ENCODE measurements at places on chromosomes 4 and X. TPM values are rescaled to one million over a fixed set of nuclear protein-coding genes. Genes with fewer than 3 reads are reported as not detected.

- no peak overlapping the region for H3K4me3 ChIP-seq
- H3K36me3 ChIP-seq: no peaks in the 10 kb centered on the region
- no peak for DNase-seq
- H3K27me3 ChIP-seq: no peaks in the 10 kb centered on the region
- no peaks in the 10 kb centered on the region for H3K4me1 ChIP-seq
Observed at GRCh38 chr4:39729557-39729956, 31.6 kb downstream of the UBE2K start.

DNA sequence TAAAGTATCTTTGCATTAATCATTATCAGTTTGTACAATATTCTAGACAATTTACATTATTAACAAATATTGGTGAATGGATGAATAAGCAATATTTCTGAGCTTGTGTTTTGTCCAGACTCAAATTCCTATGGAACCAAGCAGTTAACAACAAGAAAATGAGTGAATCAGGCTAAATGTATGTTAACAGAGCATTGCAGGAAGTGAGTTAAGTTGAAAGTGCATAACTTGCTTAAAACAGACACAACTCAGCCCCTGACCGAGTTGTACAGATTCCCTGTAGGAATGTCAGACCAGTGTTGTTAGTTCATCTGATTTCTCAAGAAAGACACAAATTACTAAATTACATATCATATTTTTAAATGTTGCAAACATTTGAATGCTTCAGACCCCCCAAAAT is 23.7 kb upstream of the CSN1S1 start:
- no peak overlapping the region for H3K4me3 ChIP-seq
- H3K27me3 ChIP-seq: no peaks in the 10 kb centered on the region
- H3K36me3 ChIP-seq: no peaks in the 10 kb centered on the region

DNA sequence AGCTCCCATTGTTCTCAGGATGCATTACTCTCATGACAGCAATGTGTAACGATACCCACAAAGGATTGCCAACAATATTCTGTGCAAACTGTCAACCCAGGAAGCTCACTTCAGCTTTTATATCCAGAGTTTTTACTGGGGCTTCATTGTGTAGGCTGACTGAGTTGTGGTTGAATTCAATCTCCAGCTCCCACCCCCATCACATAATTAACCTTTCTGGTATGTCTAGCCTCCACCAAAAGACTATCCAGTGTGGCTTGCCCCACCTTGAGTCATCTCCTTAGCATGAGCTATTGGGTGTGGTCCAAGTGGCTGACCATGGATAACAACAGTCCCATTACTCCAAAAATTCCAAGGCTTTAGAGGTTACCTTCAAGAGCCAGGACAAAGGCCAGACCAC is 17.7 kb upstream of the TAB3 start:
- no peaks in the 10 kb centered on the region for H3K4me1 ChIP-seq
- H3K36me3 ChIP-seq: no peaks in the 10 kb centered on the region
- peak; percentile 40 for DNase-seq
- no peaks in the 10 kb centered on the region for H3K27me3 ChIP-seq
- H3K4me3 ChIP-seq: no peak overlapping the region

DNA sequence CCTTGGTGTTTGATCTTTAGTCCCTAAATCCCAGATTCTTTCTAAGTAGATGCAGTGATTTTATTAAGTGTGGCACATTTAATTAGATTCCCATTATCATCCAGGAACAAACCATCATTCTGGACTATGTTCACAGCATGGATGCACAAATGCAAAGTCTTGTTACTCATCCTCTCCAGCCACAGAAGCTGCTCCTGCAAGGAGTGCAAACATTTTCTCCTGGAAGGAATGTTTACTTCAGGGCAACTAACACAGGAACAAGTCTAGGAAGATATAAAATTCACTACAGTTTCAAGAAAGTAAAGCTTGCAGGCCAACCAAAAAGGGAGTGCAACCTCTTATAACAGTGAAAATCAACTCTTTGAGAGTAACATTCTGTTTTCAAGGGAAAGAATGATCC is 106.0 kb downstream of the IQCM start:
- no peak overlapping the region for H3K27ac ChIP-seq
- no peak overlapping the region for H3K4me3 ChIP-seq
- no peaks in the 10 kb centered on the region for H3K27me3 ChIP-seq
- no peaks in the 10 kb centered on the region for H3K36me3 ChIP-seq
- H3K4me1 ChIP-seq: 0 out of 2 replicates have a peak, but pooled peaks cover 3% of the 10 kb centered on the region

GRCh38 chr4:117898496-117898895 is 135.8 kb upstream of the NDST3 start:
- no peaks in the 10 kb centered on the region for H3K27me3 ChIP-seq
- H3K4me1 ChIP-seq: no peaks in the 10 kb centered on the region
- no peak overlapping the region for H3K27ac ChIP-seq
- no peak for DNase-seq
- no peaks in the 10 kb centered on the region for H3K36me3 ChIP-seq

DNA sequence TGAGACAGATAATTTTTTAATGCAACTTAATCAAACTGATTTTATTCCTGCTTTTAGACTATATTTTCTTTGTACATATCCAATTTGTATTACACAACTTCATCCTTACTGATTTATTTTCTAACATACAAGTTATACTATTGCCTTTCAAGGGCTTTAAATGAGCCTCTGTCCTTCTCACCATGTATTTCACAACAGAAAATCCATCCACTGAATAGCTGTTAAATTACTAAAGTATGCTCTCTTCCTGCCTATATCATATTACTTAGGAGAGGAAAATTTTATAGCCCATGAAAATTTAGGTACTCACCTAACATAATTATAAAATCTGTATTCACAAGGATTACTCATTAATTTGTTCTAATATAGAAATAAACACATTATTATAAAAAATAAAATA is 528.6 kb downstream of the ANKRD50 start:
- H3K4me3 ChIP-seq: no peak overlapping the region
- H3K36me3 ChIP-seq: no peaks in the 10 kb centered on the region
- DNase-seq: no peak
- H3K4me1 ChIP-seq: peaks cover 1% of the 10 kb centered on the region
- H3K27ac ChIP-seq: no peak overlapping the region

HTN3 gene
- not detected for total RNA-seq

DNA sequence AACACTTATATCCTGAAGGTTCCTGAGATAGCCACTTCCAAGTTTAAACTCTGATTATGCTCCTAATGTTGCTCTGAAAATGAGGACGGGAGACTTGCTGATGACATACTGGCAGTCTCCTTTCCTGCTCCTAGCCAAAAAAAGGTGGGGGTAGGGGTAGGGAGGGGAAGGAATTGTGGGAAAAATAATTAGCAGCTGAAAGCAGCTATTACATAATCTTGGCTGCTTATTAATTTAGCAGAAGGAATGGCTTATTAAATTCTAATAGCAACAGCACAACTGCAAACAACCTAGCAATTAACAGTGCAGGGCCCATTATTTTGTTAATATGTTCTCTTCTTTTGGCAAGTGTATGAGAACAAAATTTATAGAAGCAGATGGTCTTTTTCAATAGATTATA is 2.0 kb upstream of the AP1S2 start:
- peaks cover 4% of the 10 kb centered on the region for H3K4me1 ChIP-seq
- 0 out of 2 replicates have a peak, but pooled peaks cover 4% of the 10 kb centered on the region for H3K36me3 ChIP-seq
- H3K27me3 ChIP-seq: no peaks in the 10 kb centered on the region

- H3K36me3 ChIP-seq: no peaks in the 10 kb centered on the region
- peaks cover 22% of the 10 kb centered on the region for H3K4me1 ChIP-seq
- no peak for DNase-seq
- H3K27ac ChIP-seq: peak overlapping the region; percentile 81
- peak overlapping the region; percentile 58 for H3K4me3 ChIP-seq
Observed at GRCh38 chrX:14029039-14029424, 660 bp downstream of the GEMIN8 start.

- H3K4me3 ChIP-seq: no peak overlapping the region
- no peaks in the 10 kb centered on the region for H3K27me3 ChIP-seq
- peaks cover 33% of the 10 kb centered on the region for H3K4me1 ChIP-seq
- H3K27ac ChIP-seq: peak overlapping the region; percentile 14
- H3K36me3 ChIP-seq: peaks cover 6% of the 10 kb centered on the region
Observed at GRCh38 chr4:147755561-147756295, 23.8 kb downstream of the ARHGAP10 start.

MGAT4D gene
- not detected for total RNA-seq

GRCh38 chr4:82692101-82692780 is 106.4 kb downstream of the SCD5 start:
- no peak for DNase-seq
- no peak overlapping the region for H3K27ac ChIP-seq
- H3K27me3 ChIP-seq: no peaks in the 10 kb centered on the region
- no peaks in the 10 kb centered on the region for H3K4me1 ChIP-seq
- H3K4me3 ChIP-seq: no peak overlapping the region
- H3K36me3 ChIP-seq: no peaks in the 10 kb centered on the region

DNA sequence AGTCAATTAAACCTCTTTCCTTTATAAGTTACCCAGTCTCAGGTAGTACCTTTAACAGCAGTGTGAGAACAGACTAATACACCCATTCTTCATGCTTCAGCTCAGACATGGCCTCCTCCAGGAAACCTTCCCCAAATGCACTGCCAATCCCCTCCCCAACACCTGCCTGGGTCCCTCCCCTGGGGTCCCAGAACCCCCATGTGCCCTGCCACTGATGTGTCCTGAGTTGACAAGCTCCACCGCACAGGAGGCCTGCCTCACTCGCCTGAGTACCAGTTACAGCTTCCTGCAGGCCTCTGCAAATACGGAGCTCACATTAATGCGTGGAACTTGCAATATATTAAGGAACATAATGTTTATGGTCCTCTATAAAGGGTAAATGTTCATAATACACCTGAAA is 34.9 kb upstream of the CRMP1 start:
- no peaks in the 10 kb centered on the region for H3K4me1 ChIP-seq
- no peak for DNase-seq
- no peak overlapping the region for H3K4me3 ChIP-seq
- H3K27ac ChIP-seq: no peak overlapping the region
- H3K36me3 ChIP-seq: no peaks in the 10 kb centered on the region

- DNase-seq: no peak
- no peak overlapping the region for H3K4me3 ChIP-seq
- H3K27ac ChIP-seq: no peak overlapping the region
Observed at GRCh38 chrX:117998171-117998570, 118.4 kb downstream of the KLHL13 start.

- no peaks in the 10 kb centered on the region for H3K27me3 ChIP-seq
- DNase-seq: peak; percentile 61
- H3K36me3 ChIP-seq: no peaks in the 10 kb centered on the region
- H3K27ac ChIP-seq: peak within 1 kb of the TSS; percentile 29
- H3K4me1 ChIP-seq: peaks cover 15% of the 10 kb centered on the region
Observed at GRCh38 chrX:54495814-54496516, at the start of gene FGD1. FGD1 (minus strand) TSS chrX:54496234; CDS start chrX:54495432, 802 bp downstream.

DNA sequence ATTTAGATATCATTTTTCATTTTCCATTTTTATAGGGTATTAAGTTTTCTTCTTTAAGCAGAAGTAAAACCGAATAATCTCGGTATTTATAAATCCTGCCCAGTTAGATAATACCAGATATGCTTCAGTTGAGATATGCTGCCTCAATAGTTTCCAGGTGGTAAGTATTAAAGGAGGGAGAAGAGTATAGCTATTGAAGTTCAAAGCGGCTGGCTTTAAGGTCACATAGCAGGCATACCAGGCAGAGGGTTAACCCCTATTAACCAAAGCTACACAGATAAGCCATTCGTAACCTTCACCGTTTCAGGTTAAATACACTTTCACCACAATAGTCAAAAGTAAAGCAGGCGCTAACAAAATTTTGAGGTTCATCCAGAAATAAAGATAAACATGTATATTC is 54.2 kb downstream of the EDNRA start:
- H3K36me3 ChIP-seq: no peaks in the 10 kb centered on the region
- DNase-seq: no peak
- H3K27ac ChIP-seq: no peak overlapping the region
- H3K27me3 ChIP-seq: no peaks in the 10 kb centered on the region
- H3K4me1 ChIP-seq: peaks cover 13% of the 10 kb centered on the region

DNA sequence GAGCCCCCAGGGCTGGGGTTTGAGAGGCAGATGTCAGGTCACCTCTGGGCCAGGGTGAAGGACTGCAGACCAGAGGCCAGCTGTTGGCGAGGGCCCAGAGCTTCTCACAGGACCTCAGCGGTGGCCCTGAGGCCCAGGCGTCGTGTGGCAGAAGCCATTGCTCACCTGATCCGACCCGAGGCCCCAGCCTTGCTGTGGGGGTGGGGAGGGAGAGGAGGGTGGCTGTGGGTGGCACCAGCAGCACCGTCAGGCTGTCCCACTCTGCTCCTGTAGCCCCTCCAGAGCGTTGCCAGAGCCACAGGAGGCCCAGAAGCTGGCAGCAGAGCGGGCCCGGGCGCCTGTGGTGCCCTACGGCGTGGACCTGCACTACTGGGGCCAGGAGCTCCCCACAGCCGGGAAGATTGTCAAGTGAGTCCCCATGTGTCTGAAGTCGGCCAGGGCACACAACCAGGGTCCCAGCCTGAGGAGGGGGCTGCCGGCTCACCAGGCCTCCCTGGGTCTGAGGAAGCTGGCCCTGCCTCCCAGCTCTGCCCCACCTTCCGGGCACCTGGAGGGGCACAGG is 28.8 kb downstream of the UVSSA start:
- H3K27me3 ChIP-seq: no peaks in the 10 kb centered on the region
- no peaks in the 10 kb centered on the region for H3K36me3 ChIP-seq
- no peak for DNase-seq

DNA sequence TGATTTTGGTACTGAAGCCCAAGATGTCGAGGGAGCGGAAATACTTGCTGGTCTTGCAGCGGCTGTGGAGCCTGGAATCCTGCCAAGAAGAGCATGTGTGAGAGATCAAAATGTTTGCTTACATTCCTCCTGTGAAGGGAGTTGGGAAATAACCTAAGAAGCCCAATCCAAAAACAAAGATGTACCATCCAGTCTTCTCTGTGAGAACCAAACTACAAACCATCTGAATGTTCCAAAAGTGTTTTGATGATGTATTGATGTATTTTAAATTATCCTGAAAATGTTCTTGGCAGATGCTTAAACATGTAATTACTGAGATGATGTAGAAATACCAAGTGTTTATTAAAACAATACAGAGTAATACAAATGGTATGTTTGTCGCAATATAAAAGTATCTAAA is 10.1 kb upstream of the ADH1A start:
- H3K27ac ChIP-seq: no peak overlapping the region
- no peaks in the 10 kb centered on the region for H3K27me3 ChIP-seq
- no peaks in the 10 kb centered on the region for H3K36me3 ChIP-seq
- no peak overlapping the region for H3K4me3 ChIP-seq
- DNase-seq: no peak

DNA sequence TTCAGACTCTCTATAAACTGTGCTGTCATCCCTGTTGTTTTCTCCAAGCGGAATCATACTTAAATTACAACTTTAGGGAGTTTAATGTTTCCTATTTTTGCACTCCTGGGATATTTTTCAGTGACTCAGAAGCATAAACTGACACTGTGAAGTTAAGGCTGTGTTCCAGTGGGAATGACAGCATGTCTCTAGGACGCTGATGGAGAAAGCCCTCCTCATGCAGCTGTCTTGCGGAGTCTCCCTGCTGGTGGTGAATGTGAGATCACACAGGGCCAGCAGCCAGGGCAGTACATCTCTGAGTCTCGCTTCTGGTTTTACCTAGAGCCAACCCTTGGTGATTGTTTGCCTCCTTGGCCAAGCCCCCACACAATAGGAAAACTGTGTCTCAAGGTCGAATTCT is 53.3 kb downstream of the NFKB1 start:
- H3K27ac ChIP-seq: no peak overlapping the region
- H3K4me1 ChIP-seq: peaks cover 36% of the 10 kb centered on the region
- H3K27me3 ChIP-seq: no peaks in the 10 kb centered on the region
- peaks cover 7% of the 10 kb centered on the region for H3K36me3 ChIP-seq
- no peak overlapping the region for H3K4me3 ChIP-seq
- peak; percentile 34 for DNase-seq

All from SJSA1 (cell line).